ENCODE measurements at places on chromosomes 2 and 18. TPM values are rescaled to one million over a fixed set of nuclear protein-coding genes. Genes with fewer than 3 reads are reported as not detected.

DNA sequence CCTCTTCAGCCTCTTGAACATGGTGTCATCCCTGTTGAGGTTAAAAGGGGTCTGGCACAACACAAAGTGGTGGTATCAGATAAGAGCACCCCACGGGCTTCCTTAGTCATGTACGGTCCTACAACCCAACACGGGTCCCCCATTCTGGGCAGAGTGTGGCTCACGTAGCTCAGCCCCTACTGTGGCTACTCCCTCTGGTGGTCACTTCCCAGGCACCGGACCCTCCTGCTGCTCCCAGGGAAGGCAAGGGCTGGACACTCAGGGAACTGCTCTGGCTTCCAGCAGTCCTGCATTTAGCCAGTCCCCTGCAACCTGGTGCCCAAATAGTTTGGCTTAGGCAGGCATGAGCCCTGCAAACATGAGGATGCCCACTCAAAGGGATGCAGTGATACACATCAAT, 58.6 kb downstream of the GALNT14 start:
- H3K4me1 ChIP-seq: no peaks in the 10 kb centered on the region
- no peak overlapping the region for H3K27ac ChIP-seq
- no peaks in the 10 kb centered on the region for H3K27me3 ChIP-seq
- no peak for DNase-seq
- no peaks in the 10 kb centered on the region for H3K36me3 ChIP-seq
- no peak overlapping the region for H3K4me3 ChIP-seq

- DNase-seq: no peak
- no peak overlapping the region for H3K4me3 ChIP-seq
- H3K4me1 ChIP-seq: no peaks in the 10 kb centered on the region
- H3K27me3 ChIP-seq: no peaks in the 10 kb centered on the region
- no peak overlapping the region for H3K27ac ChIP-seq
Measured at GRCh38 chr2:31980674-31981356, 30.0 kb downstream of the MEMO1 start.

GRCh38 chr2:118848381-118849225, 1.2 kb upstream of the EN1 start:
- peaks cover 97% of the 10 kb centered on the region for H3K27me3 ChIP-seq
- no peaks in the 10 kb centered on the region for H3K36me3 ChIP-seq
- peaks cover 32% of the 10 kb centered on the region for H3K4me1 ChIP-seq
- no peak for DNase-seq

- no peaks in the 10 kb centered on the region for H3K27me3 ChIP-seq
- no peak for DNase-seq
- H3K4me3 ChIP-seq: no peak overlapping the region
- no peaks in the 10 kb centered on the region for H3K4me1 ChIP-seq
- H3K27ac ChIP-seq: no peak overlapping the region
- no peaks in the 10 kb centered on the region for H3K36me3 ChIP-seq
Measured at GRCh38 chr2:233221378-233222063, 30.0 kb upstream of the ATG16L1 start.

FAM237A gene
- not detected for polyA plus RNA-seq

DNA sequence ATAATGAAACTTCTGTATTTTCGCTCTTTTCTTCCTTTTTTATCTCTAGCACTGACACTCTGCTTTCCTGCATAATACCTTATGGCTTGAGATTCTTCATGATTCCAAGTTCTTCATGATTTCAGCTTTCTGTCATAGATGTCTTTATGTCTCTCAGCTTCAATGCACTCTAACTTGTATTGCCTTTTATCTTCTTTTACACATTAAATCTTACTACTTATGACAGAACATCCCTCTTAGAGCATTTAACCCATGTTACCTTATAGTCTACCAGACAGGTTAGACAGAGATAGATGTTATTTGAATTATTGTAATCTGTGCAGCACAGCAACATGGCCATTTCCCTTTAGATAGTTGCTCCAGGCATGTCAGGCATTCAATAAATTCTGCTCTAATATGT, 1475.7 kb upstream of the TMEFF2 start:
- H3K27ac ChIP-seq: no peak overlapping the region
- DNase-seq: no peak
- no peaks in the 10 kb centered on the region for H3K4me1 ChIP-seq
- H3K27me3 ChIP-seq: no peaks in the 10 kb centered on the region

GRCh38 chr2:127057371-127058245, 49.3 kb downstream of the BIN1 start:
- no peak overlapping the region for H3K4me3 ChIP-seq
- peaks cover 11% of the 10 kb centered on the region for H3K4me1 ChIP-seq
- peaks cover 30% of the 10 kb centered on the region for H3K36me3 ChIP-seq
- no peak overlapping the region for H3K27ac ChIP-seq
- no peak for DNase-seq

NMUR1 gene
- 0.63 TPM for polyA plus RNA-seq

GRCh38 chr18:27685807-27686412, 491.0 kb downstream of the CDH2 start:
- no peaks in the 10 kb centered on the region for H3K36me3 ChIP-seq
- H3K27ac ChIP-seq: no peak overlapping the region
- no peaks in the 10 kb centered on the region for H3K27me3 ChIP-seq

DNA sequence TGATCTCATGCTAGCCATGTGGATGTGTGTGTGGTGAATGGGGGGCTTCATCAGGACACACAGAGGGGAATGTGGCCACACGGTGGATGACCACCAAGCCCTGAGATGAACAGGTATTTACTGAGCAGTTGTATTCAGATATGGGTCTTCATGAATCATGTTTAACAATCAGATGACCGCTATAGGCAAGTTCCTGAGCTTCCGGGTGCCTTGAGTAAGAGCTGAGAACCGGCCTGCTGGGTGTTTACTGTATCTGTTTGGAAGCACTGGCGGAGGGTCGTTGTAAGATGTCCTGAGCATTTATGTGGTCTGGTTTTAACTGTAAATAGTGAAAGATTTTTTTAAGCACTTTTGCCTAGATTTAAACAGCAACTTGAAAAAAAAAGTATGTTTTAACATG, 43.9 kb downstream of the BOLA3 start:
- H3K4me3 ChIP-seq: no peak overlapping the region
- H3K27me3 ChIP-seq: no peaks in the 10 kb centered on the region
- no peak for DNase-seq

DNA sequence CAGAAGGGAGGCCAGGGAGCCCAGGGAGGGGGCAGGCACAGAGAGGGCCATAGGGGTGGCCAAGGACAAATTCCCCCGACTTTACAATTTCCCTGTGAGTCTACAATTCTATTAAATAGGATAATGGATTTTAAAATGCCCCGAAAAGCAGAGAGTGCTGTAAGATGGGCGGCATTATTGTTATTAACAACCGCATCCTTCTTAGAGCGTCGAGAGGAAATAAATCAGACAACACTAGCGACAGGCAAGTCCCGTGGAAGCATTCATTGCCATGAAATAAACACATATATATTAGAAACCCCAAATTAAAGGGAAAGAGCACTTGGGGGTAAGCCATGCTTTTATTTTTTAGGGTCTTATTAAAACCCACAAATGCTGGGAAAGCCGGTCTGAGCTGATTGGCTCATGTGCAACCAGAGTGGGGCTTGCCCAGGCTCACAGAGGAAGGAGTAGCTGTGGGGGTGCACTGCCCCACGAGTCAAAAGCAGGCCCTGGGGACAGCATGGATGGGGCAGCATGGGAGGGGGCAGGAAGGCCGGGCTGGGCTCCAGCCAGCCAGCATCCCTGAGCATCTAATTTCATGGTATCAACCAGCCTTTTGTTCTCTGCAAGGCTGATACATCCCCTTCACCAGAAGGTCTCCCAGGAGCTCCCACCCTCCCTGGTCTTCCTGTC, 187.1 kb downstream of the CELF4 start:
- peaks cover 8% of the 10 kb centered on the region for H3K27me3 ChIP-seq
- H3K36me3 ChIP-seq: no peaks in the 10 kb centered on the region
- no peaks in the 10 kb centered on the region for H3K4me1 ChIP-seq
- H3K4me3 ChIP-seq: no peak overlapping the region
- DNase-seq: peak; percentile 55
- H3K27ac ChIP-seq: no peak overlapping the region

SEMA4F gene
- polyA plus RNA-seq: 8.7 TPM

DNA sequence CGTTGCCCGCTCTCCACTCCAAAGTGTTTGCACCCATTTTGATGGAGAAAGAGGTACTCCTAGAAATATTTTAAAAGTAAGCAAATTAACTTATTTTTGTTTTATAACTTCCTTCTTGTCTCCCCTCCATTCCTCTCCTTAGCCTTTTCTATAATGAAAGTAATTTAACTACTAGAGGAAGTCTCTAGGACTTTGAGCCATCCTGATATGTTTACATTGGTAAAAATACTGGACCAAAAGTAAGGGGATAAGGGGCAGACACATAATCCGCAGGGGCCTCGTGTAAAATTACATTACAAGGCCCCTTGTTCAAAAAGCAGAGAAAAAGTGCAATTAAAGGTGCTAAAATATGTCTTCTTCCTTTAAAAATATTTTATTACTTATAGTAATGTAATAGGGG, 55.4 kb downstream of the MYOM1 start:
- H3K27me3 ChIP-seq: no peaks in the 10 kb centered on the region
- H3K4me3 ChIP-seq: no peak overlapping the region
- no peaks in the 10 kb centered on the region for H3K36me3 ChIP-seq
- no peak overlapping the region for H3K27ac ChIP-seq
- no peak for DNase-seq
- no peaks in the 10 kb centered on the region for H3K4me1 ChIP-seq

DNA sequence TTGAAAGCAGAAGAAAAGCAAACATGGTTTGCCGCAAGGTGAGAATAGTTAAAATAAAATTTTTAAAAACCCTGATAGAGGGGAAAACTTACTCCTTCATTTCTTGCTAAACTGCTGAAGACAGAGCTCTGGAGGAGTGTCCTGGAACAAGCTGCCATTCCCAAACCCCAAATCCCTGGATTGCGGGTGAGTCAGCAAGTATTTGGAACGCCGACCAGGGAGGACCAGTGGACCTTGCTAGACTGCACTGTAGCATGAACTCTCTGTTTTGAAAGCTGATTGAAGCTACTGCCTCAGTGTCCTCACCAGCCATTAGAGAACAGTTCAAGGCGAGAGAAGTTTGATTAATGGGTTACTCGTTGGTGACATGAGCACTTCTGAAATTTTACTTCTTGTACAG, 99.4 kb upstream of the RASGRP3 start:
- H3K4me1 ChIP-seq: peaks cover 3% of the 10 kb centered on the region
- no peaks in the 10 kb centered on the region for H3K27me3 ChIP-seq
- H3K36me3 ChIP-seq: no peaks in the 10 kb centered on the region
- H3K27ac ChIP-seq: no peak overlapping the region
- DNase-seq: no peak

EGR4 gene
- polyA plus RNA-seq: not detected

GRCh38 chr2:141766225-141766624, 364.6 kb downstream of the LRP1B start:
- no peak overlapping the region for H3K27ac ChIP-seq
- no peaks in the 10 kb centered on the region for H3K27me3 ChIP-seq
- no peak overlapping the region for H3K4me3 ChIP-seq

GRCh38 chr18:35005963-35006577, 35.1 kb upstream of the MAPRE2 start:
- DNase-seq: no peak
- H3K4me3 ChIP-seq: no peak overlapping the region
- no peaks in the 10 kb centered on the region for H3K4me1 ChIP-seq
- no peaks in the 10 kb centered on the region for H3K27me3 ChIP-seq
- no peak overlapping the region for H3K27ac ChIP-seq
- H3K36me3 ChIP-seq: no peaks in the 10 kb centered on the region

GRCh38 chr2:146821836-146822316, 1023.0 kb upstream of the ACVR2A start:
- H3K36me3 ChIP-seq: no peaks in the 10 kb centered on the region
- H3K27ac ChIP-seq: no peak overlapping the region
- no peak for DNase-seq
- no peak overlapping the region for H3K4me3 ChIP-seq

MREG gene
- 16.7 TPM for polyA plus RNA-seq

DCC gene
- polyA plus RNA-seq: 3.4 TPM

TUBA4B gene
- 4.2 TPM for polyA plus RNA-seq

GRCh38 chr18:34970106-34970505, 71.1 kb upstream of the MAPRE2 start:
- peaks cover 17% of the 10 kb centered on the region for H3K27me3 ChIP-seq
- H3K27ac ChIP-seq: no peak overlapping the region
- no peak overlapping the region for H3K4me3 ChIP-seq
- no peaks in the 10 kb centered on the region for H3K4me1 ChIP-seq

GRCh38 chr2:59312967-59313940, 1072.1 kb upstream of the FANCL start:
- H3K27ac ChIP-seq: no peak overlapping the region
- no peak overlapping the region for H3K4me3 ChIP-seq
- no peak for DNase-seq
- peaks cover 4% of the 10 kb centered on the region for H3K27me3 ChIP-seq

DNA sequence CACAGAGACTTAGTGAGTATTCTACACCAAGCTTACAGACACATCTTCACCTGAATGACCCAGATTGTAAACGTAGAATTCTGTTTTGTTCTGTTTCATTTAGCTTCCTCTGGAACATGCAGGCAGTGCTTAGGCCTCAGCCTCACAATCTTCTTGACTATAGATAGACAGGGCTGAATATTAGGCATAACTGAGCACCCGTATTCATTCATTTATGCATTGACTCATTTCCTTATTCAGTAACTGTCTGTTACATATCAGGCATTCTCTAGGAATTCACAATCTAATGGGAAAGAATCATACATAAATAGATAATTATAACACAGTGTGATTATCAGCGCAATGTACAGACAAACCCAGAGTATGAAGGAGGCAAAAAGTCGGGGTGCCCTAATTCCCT, 124.9 kb upstream of the ETAA1 start:
- no peak overlapping the region for H3K4me3 ChIP-seq
- no peak overlapping the region for H3K27ac ChIP-seq
- no peaks in the 10 kb centered on the region for H3K27me3 ChIP-seq
- H3K36me3 ChIP-seq: no peaks in the 10 kb centered on the region
- no peak for DNase-seq
- H3K4me1 ChIP-seq: no peaks in the 10 kb centered on the region

DNA sequence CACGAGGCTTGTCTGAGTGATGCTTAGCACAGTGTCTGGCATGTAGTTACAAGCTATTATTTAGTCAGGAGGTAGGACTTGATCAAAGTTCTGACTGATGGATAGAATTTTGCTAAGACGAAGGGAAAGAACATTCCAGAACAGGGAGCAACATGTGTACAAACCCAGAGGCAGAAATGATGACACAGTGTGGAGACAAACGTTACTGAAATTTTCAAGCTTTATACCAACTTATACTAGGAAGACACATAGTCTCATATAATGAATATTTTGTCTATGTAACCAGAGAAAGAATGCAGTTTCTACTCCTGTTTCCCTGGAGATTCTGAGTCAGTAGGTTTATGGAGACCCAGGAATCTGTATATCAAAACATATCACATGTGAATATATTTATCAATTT, 123.4 kb downstream of the FAM124B start:
- no peaks in the 10 kb centered on the region for H3K27me3 ChIP-seq
- no peak overlapping the region for H3K4me3 ChIP-seq
- H3K36me3 ChIP-seq: no peaks in the 10 kb centered on the region
